Ascending aorta (tissue), 2 donors: ENCODE measurements at places on chromosomes 11 and 22.

DNA sequence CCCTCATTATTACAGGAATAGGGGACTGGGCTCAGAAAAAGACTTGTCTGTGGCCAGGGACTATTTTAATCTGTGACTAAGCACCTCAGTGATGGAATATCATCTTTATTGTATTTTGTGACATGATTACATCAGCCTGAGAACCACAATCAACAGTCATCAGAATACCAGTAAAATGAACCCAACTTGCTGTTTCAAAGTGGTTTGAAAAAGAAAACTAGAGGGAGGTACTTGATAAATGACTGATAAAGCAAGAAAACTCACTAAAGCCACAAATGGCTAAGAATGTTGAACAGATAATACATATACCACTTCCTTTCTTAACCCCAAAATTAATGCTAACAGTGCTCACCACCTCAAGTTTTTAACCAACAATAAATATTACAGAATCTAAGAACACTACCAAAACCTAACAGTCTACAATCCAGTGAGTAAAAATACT is 155.7 kb downstream of the ATG16L2 start:
- DNase-seq: no peak

DNA sequence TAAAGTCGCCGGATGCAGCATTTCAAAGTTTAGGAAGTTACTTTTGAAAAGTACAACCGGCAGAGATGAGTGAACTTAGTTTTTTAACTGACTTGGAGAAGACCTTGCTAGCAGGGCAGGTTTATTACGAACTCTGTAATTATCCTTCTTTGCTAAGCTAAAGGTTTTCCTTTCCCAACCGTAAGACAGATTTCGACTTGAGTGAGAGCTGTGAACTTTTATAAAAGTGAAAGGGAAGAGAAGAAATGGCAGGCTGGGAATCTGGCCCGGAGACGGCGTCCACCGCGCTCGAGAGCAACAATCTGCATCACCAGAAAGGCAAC is 659 bp upstream of the TEAD1 start:
- DNase-seq: no peak

GRCh38 chr22:23516304-23516703 is 63.8 kb downstream of the IGLL1 start:
- DNase-seq: no peak

DNA sequence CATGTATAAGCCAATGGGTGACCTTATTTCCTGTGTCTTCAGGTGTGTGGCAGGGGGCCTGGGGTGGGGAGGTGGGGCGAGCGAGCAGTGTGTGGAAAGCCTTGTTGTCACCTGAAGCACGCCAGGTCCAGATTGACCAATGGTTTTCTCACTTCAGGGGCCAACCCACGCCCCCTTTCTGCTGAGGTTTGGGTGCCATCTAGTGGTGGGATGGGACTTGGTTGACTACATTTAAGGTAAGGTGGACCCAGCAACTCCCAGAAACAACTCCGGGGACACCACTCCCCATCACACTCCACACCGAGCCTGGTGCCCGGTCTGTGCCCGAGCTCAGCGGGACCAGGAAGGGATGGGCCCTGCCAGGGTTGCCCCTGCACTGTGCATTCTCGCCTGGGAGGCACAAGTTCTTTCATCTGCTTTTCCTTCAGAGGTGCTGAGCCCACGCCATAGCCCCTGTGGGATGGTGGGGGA is 40.0 kb downstream of the TPCN2 start:
- DNase-seq: no peak

GRCh38 chr22:31841078-31841827 is 87.4 kb downstream of the DEPDC5 start:
- no peak for DNase-seq

GRCh38 chr22:36253523-36254490 is 874 bp downstream of the APOL1 start:
- no peak for DNase-seq

- DNase-seq: no peak
Observed at GRCh38 chr11:47448566-47449427, at the start of gene RAPSN. TSS of gene RAPSN (minus strand) at chr11:47449136. CDS start at chr11:47448964, 172 bp downstream.
